ENCODE measurements at places on chromosomes 5 and 9.

DNA sequence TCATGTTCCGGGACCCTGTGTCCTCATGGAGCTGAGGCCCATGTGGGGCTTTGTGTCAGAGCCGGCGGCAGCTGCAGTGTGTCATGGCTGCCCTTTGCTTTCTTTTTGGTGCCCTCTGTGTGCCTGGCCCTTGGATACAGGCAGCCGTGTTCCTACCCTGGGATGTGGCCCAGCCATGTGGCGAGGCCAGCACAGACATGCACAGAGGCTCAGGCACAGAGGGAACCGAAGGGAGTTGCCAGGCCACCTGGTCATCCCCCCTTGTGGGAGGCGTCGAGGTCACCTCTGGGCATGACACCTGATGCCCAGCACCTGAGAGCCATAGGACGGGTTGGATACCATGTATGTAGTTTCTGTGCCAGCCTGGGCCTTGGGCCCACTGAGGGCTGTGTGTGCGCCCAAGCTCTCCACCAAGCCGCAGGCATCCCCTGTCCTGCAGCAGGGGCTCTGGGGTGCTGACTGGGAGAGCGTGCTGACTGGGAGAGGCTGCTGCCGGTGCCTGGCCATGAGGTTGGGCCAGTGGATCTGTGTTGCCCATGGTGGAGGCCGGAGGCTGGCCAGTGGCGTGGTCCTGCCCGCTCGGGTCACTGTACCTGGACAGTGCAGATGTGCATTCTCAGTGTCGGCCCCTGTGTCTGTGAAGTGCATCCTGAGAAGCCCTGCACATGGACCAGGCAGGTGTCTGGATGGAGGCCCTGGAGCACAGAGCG is 4.8 kb downstream of the NKD2 start:
- no peak for DNase-seq

DNA sequence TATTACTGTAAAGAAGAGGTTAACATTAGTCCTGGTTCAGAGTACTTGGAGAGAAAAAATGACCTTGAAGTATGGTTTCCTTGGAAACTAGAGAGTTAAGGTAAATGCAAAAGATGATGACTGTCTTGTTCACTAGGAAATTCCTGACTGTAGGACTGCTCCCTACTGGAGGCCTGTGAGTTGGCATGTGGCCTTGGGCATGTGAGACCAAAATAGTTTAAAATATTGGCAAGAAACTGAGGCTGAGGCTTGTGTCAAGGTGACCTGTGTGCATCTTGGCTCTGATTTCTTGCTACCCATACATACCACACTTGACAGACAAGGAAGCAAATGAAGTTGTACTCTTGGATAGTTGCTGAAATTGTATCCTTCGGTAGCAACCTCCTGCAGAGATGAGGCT is 96.5 kb downstream of the TARS1 start:
- DNase-seq, result no peak

DNA sequence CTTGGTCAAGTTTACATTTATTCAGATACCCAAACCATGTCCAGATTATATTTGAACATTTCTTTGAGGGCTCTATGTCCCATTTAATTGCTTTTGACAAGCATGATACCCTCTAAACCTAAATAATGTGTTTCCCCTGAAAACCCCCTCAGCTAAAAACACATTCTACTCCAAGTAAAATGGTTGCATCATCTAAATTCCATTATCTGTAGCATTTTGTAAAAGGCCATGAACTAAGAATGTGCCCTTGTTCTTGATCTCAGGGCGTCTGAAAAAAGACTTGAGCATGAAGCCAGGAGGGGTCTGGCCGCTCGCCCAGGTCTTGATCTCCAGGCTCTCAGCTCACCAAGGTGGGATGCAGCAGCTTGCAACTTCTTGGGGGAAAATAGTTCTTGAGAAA is 53.5 kb upstream of the ERCC6L2 start:
- no peak for DNase-seq

DNA sequence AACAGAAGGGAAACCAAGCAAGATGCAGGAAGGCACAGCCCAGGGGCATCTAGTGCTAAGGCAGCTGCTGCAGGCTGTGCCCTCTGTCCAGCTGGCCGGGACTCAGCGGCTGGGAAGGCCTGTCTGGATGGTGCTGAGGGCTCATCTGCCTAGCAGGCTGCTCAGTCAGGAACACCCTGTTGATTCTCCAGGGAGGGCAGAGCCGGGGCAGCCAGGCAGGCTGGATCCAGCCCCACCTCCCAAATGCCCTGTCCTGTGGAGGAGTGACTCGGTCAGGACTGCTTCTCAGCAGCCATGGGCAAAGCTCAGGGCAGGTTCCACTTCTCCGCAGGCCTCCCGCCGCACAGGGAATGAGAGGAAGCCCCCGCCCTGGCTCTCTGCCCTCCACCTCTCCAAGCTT is 7.8 kb upstream of the LCN9 start:
- no peak for DNase-seq

DNA sequence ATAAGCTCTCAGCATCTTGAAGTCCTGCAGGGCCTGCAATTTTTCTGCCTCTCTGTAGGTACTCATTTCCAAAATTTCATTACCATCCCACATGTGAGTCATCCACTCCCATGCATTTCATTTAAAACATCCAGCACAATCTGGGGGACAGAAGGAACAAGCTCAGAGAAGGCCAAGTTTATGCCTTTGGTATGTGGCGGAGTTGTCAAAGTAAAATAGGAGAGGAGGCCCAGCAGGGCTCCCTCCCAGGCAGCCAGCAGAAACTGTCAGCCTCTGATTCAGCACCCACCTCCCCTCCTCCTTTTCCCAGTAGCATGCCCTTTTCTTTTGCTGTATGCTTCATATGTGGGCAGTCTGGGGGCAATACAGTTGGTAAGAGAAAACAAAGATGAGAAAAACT is 126.4 kb upstream of the ZNF366 start:
- DNase-seq, result peak; percentile 73

DNA sequence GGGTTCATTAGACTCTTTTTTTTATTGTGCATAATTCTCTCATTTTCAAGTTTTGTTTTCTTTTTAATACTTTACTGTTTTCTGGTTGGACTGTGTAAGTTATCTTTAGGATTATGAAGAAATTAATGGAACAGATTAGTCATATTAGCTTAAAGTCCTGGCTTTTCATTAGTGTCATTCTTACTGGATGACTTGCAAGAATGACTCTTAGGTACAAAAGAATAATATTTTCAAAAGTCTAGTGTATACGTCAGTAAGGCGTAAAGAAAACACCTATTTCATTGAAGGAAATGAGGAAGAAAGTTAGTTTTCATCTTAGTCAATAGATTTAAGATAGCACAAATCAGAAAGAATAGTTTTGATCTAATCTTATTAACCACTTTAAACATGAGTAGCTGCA is 20.4 kb downstream of the UHRF2 start:
- DNase-seq, result no peak

- DNase-seq, result no peak
Observed at GRCh38 chr5:125056671-125057485, 310.4 kb upstream of the ZNF608 start.

Data from GM04503 (cell line).